ENCODE measurements at places on chromosomes 16 and 17. TPM values are rescaled to one million over a fixed set of nuclear protein-coding genes. Genes with fewer than 3 reads are reported as not detected.

DNA sequence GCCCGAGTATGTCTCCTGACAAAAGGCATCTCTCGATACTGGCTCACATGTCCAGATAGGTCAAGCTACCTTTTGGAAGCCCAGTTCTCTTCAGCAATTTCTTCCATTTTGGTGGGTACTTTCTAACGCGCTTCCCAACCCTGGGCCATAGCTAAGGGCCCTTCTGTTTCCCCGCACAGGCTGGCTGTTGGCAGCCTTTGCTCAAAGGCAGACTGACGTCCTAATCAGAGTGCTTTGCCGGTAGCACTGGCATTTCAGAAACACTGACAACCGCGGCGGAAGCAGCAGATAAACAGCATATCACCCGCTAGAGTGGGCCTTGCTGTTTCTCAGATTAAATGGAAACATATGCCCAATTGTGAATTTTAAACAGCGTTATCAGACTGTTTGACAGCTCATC, 49.3 kb upstream of the MPHOSPH6 start:
- DNase-seq: no peak

SALL1 gene
- not detected for total RNA-seq

DNA sequence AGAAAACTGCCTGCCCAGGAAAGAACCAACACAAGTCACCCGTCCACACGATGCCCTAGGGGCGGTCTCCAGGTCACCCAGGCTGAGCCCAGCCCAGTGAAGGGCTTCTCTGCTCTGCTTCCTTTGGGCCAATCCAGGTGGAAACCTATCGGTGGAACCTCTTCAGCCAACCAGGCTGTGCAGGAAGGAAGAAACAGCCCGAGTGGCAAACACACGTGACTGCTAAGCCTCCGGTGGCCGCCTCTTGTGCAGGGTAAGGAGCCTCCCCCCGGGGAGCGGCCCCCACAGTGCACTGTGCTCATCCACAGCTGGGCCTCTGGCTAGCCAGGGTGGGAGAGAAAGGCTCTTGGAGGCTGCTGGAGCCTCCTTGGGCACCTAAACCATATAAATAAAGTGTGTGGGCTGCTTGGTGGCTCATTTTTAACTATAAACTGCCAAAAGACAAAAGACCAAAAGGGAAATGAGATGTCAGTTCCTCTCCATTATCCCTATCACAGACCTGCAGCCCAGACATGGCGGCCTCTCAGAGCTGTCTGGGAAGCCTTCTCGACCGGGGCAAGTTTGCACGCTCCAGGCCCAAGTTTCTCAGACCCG, 2.4 kb downstream of the RTN4RL1 start:
- no peak for DNase-seq

GRCh38 chr16:57730771-57731730, 4.5 kb upstream of the KATNB1 start:
- no peak for DNase-seq

TBC1D3C gene
- total RNA-seq: not detected

DNA sequence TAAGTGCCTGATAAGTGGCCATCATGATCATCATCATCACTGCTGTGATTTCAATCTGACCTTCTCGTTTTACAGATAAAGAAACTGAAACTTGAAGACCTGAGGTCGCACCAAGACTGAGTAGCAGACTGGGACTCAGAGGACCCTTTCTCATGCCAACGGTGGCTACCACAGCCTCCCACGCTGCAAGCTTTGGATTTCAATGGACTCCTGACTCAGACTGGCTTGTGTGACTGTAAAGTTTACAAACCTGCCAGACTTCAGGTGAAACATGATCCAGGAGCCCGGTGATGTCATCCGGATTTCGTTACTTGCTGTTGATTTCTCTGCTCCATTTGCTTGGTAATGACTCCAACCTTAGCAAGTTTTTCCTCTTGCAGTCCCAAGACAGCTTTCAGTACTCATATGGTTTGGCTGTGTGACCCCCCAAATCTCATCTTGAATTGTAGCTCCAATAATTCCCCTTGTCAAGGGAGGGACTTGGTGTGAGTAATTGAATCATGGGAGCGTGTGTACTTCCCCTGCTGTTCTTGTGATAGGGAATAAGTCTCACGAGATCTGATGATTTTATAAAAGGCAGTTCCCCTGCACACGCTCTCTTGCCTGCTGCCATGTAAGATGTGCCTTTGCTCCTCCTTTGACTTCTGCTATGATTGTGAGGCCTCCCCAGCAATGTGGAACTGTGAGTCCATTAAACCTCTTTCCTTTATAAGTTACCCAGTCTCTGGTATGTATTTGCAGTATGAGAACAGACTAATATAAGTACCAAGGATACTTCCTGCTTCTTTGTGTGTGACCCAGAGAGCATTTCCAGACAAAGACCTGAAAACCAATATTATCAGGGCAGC, 26.7 kb upstream of the IRX6 start:
- peak; percentile 6 for DNase-seq

CHST5 gene
- 0.41 TPM for total RNA-seq

DNA sequence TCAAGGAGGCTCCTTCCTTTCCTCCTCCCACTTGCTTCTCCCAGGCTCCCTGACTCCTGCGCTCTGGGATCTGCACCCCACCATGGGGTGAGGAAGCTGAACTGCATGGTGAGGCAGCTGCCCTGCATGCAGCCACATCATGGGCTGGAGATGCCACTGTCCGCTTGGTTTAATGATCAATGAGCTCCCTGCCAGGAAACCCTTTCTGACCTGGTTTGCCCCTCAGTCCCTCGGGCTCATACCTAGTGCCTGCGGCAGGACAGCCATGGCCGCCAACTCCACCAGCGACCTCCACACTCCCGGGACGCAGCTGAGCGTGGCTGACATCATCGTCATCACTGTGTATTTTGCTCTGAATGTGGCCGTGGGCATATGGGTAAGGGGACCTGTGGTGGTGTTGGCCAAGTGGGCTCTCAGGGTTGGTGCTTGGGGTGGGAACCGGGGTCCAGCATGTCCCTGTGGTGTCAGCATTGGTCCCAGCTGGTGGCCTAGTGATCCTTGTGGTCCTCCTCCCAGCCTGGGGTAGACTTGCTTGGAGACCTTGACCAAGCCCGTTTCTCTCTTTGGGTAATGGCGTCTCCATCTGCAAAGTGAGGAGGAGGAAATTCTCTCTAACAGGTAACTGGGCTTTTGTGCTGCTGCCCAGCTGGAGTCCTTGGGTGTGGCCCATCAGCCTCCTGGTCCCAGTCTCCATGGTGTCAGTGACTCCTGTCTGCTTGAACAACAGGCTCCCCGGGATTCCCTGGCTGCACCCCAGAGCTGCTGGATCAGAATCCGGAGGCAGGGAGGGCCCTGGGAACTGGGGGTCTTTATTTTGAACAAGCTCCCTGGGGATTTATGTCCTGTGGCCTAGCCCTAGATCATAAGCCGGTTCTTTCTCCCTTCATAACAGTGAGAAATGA, at the start of gene SLC5A10:
Gene SLC5A10 (plus strand): TSS at position 225 of the 902 bp plus-strand sequence. CDS start 41 bp downstream, at position 266.
- no peak for DNase-seq

DNA sequence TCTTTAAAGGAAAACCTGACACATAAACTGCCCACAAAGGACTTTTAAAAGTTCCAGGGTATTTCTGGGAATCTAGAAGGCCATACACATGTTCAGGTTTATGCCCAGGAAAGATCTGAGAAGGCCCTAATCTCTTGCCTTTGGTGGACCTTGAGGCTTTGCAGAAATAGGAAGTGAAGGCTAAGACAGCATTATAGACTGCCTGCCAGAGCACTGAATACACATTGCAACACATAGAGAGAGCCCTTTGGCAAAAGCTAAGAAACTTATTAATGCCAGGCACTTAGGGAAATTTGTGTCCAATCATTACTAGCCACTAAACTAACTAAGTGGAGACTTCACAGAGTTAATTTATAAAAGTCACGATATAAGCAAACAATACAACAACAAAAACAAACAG, 70.4 kb downstream of the MMD start:
- no peak for DNase-seq

- DNase-seq: no peak
Measured at GRCh38 chr16:72938795-72939164, 109.1 kb downstream of the ZFHX3 start.

PMFBP1 gene
- 0.64 TPM for total RNA-seq

GRCh38 chr16:13378151-13378550, 476.8 kb downstream of the SHISA9 start:
- DNase-seq: peak; percentile 7

TOX3 gene
- total RNA-seq: not detected

NPIPA3 gene
- total RNA-seq: 1.2 TPM

HIC1 gene
- total RNA-seq: 16.5 TPM

DNA sequence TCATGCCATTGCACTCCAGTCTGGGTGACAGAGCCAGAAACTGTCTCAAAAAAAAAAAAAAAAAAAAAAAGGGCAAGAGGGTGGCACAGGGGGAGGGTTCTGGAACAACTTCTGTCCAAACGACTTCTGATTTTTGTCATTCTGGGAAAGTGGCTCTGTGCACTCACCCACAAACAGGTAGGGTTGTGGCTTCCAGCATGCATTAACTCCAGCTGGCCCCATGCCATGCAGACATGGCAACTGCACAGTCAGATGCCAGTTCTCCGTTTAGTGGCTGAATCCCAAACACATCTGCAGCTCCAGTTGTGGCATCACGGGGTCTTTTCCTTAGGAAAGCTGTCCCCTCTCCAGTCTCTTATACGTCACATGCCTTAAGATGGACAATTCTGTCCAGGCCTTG, 30.3 kb downstream of the B4GALNT2 start:
- DNase-seq: no peak

- no peak for DNase-seq
Measured at GRCh38 chr17:1390432-1391367, 9.3 kb downstream of the YWHAE start.

DNA sequence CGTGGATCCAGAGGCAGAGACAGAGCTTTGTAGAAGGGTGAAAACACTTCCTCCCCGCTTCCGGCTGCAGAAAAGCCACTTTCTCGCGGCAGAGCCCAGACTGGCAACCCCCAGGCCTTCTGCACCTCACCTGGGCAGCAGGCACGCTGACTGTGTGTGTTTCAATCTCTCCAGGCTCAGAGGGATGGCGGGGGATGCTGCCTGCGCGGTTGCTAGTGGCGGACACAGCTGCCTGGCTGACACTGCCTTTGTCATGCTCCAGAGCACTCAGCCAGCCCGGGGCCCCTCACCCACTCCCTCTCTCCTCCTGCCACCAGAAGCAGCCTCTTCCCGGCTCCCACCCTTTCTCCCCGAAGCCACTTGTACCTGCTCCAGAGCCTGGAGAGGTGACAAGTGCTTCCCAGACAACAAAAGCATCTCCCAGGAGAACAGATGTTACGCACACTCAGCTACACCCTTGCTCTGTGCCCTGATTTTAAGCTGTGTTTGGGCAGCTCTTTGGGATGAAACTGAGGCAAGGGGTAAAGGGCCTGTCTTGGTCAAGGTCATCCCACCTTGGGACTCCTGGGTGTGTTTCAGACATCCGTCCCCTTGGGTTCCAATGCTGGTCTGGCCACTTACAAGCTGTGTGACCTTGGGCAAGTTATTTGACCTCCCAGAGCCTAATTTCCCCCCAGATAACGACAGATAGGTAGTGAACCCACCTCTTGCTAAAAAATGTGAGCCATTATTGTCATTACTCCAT, 9.2 kb upstream of the GLIS2 start:
- peak; percentile 67 for DNase-seq

UBB gene
- total RNA-seq: 1,806 TPM

DNA sequence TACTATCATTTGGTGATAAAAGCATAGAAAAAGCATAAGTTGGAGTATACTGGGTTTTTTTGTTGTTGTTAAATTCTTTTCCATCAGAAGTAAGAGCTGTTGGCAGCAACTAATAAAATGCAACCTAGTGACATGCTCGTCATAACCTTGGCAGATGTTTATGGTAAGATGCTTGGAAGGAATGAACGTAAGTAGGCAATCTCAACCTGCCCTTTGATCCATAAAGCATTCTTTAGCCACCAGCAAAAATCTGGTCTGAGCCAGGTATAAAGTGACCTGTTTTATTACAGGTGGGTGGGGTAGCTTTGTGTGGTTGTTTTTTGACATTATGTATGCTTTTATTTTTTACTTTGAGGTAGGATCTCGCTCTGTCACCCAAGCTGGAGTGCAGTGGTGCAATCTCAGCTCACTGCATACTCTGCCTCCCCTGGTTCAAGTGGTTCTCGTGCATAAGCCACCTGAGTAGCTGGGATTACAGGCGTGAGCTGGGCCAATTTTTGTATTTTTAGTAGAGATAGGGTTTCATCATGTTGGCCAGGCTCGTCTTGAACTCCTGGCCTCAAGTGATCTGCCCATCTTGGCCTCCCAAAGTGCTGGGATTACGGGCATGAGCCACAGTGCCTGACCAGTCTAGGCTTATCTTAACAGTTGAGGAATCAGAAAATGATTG, 22.0 kb downstream of the WSB1 start:
- no peak for DNase-seq

GRCh38 chr17:19264681-19265080, 27.5 kb downstream of the EPN2 start:
- no peak for DNase-seq

DNA sequence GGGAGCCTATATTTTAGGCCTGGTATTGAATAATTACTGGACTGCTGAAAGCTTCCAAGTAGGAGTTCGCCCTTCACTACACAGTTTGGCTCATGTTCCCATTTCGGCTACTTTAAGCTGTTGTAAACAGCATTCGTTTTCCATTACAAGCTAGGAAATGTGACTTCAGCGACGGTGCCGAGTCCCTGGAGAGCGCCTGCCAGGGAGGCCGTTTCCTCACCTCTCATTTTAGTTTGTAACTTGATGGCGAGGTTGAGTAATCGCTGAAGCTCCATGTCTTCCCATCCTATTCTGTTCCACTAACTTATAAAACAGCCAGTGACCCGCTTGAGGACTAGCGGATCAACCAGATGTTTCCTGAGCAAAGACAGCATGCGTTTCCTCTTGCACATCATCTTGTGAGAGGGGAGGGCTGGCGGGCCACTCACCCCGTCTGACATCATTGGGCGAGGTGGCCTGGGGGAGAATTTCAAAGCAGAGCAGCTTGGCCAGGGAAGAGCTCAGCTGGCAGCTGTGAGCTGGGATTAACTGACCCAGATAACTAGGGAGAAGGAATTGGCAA, 32.9 kb downstream of the PCTP start:
- DNase-seq: no peak

- no peak for DNase-seq
Measured at GRCh38 chr17:13240851-13241250, 223.0 kb upstream of the ELAC2 start.

FADS6 gene
- not detected for total RNA-seq

DNA sequence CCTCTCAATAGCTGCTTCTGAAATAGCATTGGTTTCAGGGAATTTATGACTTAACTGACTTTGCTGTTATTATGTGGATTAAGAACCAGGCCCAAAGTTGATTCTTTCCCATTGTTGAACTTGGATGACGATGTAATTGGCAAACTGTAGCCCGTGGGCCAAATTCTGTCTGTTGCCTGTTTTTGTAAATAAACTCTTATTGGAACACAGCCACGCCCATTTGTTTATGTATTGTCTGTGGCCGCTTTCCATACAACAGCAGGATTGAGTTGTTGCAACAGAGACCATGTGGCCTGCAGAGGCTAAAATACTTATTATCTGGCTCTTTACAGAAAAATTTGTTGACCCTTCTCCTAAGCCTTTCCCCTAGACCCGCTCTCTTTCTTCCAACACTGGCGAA, 31.6 kb downstream of the NTN1 start:
- DNase-seq: no peak

- DNase-seq: no peak
Measured at GRCh38 chr16:85364323-85365040, 248.6 kb upstream of the GSE1 start.

Data from activated CD4-positive, alpha-beta T cell treated with anti-CD3 and anti-CD28 coated beads for 36 hours (primary cell).